ENCODE measurements at places on chromosomes 6 and 20.
A peak's percentile ranks its signal among the peaks of the same experiment; 100 is the strongest.

GRCh38 chr6:13803581-13803980, 10.8 kb downstream of the MCUR1 start:
- no peak for DNase-seq

DNA sequence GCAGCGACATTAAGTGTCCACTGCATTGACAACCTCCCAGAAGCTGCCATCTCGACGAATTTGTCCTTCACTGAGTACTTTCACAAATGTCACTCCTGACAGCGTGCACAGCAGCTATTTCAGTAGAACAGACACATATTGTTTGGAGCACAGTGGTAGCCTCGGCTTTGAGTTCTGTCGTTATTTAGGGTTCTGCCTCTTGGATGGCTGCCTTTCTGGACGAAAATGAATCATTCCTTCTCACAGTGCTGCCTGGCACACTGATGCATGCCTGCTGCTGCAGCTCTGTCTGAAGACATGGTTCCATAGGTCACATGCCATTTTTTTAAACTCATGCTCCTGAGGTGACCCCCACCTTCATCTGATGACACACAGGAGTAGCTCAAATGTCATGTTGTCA, 477.0 kb downstream of the C6orf118 start:
- no peak for DNase-seq

DNA sequence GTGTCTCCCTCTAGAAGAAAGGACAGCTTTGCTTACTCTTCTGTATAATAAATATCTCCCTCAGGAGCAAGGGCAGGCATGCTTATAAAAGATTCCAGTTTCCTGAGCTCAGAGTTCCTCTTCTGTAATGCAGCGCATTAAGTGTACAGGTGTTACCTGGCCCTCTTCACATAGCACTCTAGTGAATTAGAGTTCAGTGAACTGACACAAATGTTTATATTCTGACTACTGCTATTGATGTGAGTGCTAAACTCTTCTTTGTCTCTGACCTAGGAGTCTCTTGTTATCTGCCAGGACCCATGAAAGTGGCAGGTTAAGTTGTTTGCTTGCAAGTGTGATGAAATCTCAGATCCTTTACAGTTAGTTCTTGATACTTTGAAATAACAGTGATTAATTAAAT, 33.5 kb downstream of the CYB5R4 start:
- DNase-seq, result no peak

GRCh38 chr20:44052166-44052565, 134.8 kb downstream of the JPH2 start:
- DNase-seq, result no peak

- no peak for DNase-seq
Observed at GRCh38 chr20:16054985-16055384, 518.3 kb downstream of the KIF16B start.

- DNase-seq, result no peak
Observed at GRCh38 chr6:168057836-168058235, 21.2 kb downstream of the FRMD1 start.

GRCh38 chr20:12748359-12748994, 260.3 kb upstream of the SPTLC3 start:
- DNase-seq, result no peak

GRCh38 chr20:24659835-24660234, 190.4 kb downstream of the SYNDIG1 start:
- DNase-seq, result no peak

DNA sequence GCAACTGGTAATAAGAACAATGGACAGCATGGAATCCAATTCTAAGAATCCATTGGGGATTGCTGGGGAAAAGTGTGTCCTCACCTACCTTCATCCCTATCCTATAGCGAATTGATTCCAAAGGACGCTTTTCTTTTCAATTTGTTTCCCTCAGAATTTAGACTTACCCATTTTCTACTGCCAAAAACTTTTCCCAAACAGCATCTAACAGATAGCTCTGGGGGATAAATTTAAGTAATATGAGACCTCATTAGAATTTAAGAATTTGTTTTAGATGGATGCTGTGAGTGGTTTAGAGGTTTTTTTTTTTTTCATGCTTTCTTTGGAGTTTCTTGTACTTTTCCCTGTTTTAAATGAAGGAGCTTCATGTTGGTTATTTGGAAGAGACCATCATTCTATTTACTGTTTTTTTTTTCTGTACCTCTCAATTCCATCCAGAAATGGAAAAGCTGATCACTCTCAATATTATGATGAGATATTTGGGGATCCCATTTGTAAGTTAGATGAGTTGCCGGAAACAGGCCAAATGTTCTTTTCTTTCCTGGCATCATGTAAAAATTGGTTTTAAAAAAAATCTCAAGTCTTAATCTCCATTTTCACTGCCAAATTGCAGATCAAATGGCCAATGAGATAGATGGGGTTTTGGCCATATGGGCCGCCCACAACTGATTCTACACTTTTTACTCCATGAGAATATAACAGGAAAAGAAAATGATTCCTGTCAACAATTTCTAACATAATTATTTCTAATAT, 105.7 kb downstream of the BCAS1 start:
- no peak for DNase-seq

DNA sequence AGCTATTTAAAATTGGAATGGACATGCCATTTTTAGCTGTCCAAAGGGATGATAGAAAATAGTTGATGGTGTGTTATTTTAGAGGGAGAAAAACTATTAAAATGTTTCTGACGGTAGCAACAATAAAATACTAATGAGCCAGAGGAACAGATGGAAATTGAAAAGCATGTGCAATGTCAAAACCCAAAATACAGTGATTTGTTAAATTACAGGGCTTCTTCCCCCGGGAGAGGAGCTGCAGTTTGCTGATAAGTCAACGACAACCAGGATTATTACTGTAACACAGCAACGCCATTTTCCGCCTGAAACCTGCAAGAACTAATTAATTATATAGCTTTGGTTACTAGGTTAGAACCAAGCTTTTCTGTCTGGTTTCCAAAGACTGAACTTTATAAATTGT, 179.6 kb upstream of the SPTLC3 start:
- DNase-seq, result no peak

DNA sequence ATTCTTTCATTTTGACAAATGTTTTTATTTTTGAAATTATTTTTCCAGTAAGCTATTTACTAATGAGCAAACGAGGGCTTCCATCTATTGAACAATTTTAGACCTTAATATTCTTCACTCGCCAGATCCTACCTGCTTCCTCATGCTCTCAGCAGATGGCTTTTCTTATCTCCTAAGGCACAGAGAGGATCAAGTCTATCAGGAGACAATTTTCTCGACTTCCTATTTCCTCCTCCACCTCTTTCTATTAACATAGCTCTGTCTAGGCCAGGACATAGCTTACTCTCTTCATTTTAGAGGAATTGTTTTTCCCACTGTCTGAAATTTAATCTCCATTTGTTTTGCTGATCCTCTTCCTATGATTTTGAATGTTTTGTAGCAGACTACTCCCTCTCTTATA, 87.0 kb upstream of the MAN1A1 start:
- peak; percentile 18 for DNase-seq

Data from hematopoietic multipotent progenitor cell treated with erythropoietin and hydrocortisone succinate and interleukin-3 and kit ligand, for 6 days (in vitro differentiated cells).